ENCODE measurements at places on chromosomes 1 and 21.

GRCh38 chr1:219188331-219188803 is 14.7 kb downstream of the LYPLAL1 start:
- no peak for DNase-seq

DNA sequence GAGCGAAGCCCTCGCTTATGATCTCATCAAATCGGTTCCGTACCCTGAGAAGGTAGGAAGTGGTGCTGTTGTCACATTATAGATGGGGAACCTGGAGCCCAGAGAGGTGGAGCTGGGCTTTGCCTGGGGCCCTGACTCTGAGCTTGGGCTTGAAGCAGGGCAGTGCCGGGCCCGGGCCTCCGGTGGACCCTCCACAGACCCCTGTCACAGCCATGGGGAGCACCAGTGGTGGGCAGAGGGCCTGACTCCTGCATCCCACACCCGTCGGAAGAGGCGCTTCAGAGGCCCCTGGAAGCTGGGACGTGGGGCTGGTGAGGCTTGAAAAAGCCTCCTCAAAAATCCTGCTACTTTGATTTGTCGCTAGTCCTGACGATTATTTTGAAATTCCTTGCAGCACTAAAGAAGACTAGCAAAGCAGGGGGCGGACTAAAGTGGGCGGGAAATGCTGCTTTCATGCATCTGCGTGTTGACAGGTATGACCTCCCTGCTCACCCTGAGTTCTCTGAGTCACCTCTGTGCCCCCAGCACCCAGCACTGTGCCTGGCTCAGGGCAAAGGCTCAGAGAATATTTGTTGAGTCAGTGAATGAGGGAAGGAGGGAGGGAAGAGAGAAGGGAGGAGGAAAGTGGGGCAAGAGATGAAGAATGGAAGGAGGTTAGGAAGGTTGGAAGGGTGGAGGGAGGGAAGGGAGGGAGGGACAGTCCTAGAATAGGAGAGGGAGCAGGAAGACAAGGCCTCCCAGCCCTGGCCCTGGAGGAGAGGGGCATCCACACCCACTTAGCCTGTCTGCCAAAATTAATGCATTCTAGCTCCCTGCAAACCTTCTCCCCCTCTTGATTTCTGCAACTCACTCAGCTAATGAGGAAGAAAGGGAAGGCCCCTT is 262.8 kb upstream of the VAMP3 start:
- DNase-seq: no peak

DNA sequence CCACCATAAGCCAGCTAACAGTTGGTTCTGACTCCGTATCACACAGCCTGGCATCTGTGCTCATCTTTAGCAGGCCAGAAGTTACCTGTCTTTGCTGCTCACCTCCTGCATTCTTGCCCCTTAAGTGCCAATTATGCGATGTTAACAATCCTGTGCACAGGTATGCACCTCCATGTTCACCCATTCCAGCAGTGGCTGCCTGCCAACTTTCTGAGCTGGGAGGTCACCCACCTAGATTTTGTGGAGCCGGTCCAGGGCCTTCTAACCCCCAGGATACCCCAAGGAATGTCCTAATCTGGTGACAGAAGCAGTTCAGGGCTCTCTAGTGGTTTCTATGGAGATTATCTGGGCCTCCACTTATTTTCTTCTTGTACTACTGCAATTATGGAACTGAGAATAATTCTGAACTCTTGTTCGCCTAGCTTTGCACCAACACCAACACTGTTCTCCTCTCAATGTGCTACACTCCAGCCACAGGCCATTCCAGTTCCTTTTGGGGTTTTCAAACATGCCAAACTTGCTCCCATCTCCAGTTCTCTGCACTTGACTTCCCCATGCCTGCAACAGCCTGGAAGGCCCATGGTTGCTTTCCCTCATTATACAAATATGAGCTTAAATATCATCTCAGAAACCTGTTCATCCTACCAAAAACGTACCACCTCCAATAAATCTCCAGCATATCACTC is 9.0 kb downstream of the BCAR3 start:
- no peak for DNase-seq

DNA sequence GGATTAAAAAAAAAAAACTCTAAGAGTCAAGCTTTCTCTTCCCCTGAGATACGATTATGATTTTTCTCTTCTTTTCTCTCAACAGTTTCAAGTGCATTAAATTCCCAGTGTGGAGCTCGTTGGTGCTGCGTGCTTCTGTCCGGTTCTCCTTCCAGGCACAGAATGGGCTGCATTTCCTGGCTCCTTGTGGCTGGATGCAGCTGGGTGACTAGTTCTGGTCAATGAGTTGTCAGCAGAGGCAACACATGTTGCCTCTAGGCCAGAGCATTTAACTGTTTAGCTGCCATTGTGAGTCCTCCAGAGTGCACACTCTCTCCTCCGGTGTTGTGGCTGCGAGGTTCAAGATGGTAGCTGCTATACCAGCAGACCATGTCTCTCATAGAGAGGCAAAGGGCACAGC is 312.9 kb downstream of the RRAGC start:
- DNase-seq: no peak

GRCh38 chr1:222704260-222704659 is 8.0 kb downstream of the AIDA start:
- no peak for DNase-seq

DNA sequence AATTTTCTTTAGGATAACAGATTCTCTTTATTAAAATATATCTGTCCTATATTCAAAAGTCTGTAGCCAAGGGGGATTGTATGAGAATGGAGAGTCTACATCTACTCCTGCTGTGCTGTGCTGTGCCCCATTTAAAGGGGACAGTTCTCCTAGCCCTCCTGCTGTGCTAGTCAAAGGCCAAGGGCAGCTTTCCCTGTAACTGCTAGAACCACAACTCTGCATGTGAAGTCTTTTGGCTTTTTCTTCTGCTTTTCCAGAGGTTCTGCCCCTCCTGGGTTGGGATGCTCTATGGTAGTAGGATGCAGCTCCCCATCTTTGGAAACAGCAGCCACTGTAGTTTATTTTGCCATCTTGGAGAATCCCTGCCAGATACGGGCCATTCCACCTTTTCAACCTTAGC is 197.5 kb upstream of the JUN start:
- DNase-seq: no peak

GRCh38 chr1:20212685-20213331 is 26.5 kb upstream of the PLA2G2C start:
- DNase-seq: peak; percentile 58

Data from NCI-H524 treated with DMSO at 0.1 percent for 48 hours (cell line).